CD4-positive, alpha-beta T cell treated with Interleukin-17A for 1 hour (primary cell): ENCODE measurements at places on chromosomes 11 and 22.

DNA sequence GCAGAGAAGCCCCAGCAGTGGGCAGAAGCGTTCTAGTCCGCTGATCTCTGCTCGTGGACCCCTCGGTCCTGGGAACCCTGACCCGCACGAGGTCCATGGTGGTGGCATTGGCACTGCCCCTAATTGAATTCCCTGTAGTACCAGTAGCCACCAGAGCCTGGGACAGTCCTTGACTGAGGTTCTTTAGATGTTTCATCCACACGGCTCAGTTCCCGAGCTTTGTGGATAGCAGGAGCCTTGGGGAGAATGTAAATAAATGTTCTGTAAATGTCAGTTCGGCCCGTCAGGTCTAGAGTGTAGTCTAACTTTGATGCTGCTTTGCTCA lies 39.4 kb upstream of the SEPTIN5 start:
- no peak for DNase-seq

DNA sequence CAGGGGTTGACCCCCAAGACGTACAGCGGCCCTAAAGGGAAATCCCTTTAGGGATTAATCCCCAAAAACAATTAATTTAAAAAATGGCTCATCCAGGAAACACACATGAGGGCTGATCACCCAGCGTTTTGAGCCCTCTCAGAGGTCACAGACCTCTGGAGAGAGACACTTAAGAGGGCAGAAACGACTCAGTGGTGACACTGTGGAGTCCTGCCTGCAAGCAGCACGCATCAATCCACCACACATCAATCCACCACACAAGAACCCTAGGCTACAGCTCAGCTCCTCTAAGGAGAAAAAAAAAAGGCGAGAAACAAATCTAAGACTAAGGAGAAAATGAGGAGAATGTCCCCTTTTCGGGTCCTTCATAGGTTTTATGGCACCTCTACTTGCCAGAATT lies 12.5 kb upstream of the SELENOH start:
- DNase-seq = no peak

DNA sequence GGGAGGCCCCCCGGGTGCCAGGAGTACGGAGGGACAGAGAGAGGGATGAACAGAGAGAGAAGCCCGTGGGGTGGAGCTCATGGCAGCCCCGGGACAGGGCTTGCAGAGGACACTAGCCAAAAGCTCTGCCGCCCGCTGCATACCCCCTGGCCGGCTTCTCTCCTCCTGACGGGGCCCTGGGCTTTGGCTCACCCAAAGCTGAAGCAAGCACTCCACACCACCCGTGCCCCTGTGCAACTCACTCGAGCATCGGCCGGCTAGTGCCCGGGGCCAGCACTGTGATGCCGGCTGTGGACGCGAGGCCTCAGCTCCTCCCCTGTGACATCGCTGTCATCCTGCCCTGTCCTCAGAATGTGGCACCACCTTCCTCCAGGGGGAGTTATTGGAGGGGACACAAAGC lies 429.6 kb downstream of the BRD1 start:
- DNase-seq = no peak

- no peak for DNase-seq
These were observed 809.1 kb downstream of the BRD1 start for GRCh38 chr22:49018601-49019000.

DNA sequence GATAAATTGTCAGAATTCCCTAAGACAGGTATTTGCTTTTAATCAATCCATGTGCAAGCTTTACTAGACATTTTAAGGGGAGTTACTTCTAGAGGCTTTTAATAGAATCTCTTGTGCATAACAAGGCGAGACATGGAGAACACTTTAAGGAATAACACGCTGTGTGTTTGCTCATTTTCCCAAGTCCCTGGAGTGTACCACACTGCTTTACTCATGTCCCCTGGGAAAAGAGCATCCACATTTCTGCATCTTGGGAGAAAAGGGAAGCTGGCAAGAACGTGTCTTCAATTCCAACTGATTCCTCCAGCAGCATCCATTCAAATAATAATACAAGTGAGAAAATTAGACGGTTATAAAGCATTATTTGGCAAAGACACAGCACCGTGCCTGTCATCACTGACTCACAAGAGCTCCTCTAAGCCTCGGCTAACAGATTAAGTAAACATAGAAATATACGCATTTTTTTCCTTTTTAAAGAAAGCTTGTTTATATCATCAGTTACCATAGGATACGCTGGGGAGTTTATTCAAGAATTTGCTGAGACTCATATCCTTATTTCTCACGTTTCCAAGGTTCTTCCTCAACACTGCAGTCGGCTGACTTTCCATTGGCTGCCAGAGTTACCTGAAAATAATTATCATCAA lies 121.5 kb downstream of the CD44 start:
- no peak for DNase-seq

DNA sequence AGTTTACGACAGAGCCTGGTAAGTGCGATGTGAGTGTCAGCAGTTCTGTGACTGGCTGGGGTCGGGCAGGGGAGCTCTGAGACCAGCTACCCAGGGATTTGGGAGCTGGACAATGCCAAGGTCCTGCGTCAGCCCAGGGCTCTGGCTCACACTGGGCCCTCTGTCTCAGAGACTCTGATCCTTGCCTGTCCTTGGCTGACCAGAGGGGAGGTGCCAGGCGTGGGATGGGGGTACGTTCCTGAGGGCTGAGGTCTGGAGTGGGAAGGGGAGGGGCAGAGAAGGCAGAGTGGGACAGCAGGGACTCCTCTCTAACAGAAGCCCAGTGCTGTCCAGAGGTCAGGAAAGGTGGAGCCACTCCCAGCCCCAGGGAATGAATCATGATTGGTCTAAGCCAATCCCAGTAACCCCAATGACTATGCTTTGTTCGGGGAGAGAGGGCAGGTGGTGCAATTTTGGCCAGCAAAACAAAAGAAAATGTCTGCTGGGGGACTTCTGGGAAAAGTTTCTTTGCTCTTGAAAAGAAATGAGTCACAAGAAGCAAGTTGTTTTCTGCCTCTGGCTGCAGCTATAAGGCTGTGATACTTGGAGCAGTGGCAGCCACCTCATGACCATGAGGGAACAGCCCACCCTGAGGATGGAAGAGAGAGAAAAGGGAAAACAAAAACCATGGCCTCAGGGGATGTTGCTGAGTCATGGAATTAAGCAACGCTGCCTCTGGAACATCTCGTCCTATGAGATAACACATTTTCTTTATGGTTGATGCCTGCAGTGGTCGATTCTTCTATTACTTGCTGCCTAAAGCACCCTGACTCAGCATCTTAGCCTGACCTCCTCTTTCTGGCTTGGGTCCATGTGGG lies 108.3 kb downstream of the CHST1 start:
- no peak for DNase-seq

DNA sequence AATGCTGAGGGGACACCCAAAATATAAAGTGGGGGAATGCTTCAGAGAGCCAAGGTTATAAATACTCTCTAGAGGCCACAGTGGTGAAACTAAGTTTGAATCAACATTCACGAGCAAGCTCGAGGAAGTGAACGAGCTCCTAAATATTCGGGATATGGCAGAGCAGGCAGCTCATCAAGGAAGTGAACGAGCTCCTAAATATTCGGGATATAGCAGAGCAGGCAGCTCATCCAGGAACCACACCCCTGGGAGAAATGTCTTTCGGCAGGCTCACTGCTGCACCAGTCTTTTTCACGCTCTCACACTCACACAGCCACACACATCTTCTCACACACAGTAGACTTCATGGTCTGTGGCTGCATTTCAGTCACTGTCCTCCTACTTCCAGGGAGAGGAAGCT lies 787.5 kb downstream of the OPCML start:
- no peak for DNase-seq

DNA sequence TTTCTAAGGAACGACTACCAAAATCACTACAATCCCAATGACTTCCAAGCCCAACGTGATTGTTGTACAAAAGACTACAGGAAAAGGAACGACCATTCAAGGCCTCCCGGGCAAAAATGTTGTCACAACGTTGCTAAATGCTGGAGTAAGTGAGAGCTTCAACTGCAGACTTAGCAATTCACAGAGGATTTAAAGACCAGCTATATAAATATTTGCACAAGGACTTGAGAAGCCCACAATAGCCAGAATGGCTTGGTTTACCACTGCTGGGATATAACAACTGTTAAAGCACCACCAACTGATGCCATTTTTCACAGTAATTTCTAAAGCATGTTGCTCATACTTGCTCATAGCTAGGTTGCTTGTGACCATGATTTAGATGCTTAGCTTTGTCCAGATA lies 78.3 kb downstream of the EMSY start:
- DNase-seq = no peak

DNA sequence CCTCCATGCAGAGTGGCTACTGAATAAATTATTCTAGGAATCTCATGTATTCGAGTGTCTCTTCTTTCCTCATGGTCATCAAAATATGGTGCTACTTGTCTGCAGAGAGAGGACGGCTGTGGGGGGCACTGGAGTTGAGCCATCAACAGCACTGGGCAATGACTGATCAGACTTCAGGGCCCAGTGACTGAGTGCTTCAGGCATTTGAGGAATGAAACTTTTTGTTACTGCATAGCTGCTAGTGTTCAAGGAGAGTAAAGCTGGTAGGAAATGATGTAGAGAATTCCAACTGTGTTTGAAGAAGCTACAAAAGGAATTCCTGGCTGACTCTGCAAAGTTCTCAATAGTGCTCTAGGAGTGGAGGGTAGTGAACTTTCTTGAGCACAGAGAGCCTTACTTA lies 277.7 kb downstream of the CADM1 start:
- DNase-seq = no peak

DNA sequence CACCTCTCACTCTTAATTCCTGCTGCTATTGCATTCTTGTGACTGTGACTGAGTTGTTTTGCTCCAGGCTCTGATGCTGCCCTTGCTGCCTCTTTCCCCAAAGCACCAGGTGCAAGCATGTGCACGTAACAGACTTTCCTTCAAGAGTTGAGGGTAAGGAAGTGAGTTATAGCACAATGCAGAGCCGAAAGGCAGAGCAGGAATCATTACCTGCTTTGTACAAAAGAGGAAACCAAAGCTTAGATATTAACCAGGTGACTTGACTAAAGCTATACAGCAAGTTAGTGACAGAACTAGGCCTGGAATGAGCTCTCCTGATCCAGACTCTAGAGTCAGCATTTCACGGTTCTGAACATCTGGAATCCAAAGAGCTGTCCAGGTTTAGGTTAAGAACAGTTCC lies 33.6 kb downstream of the NEU3 start:
- no peak for DNase-seq

GRCh38 chr11:64204464-64204989 lies 2.0 kb upstream of the FERMT3 start:
- peak; percentile 91 for DNase-seq

GRCh38 chr11:69878927-69879728 lies 59.9 kb upstream of the FGF3 start:
- no peak for DNase-seq

GRCh38 chr11:134607963-134608750 lies 196.1 kb upstream of the B3GAT1 start:
- DNase-seq = no peak

- DNase-seq = no peak
These were observed 924 bp upstream of the FADD start for GRCh38 chr11:70201882-70202861.

DNA sequence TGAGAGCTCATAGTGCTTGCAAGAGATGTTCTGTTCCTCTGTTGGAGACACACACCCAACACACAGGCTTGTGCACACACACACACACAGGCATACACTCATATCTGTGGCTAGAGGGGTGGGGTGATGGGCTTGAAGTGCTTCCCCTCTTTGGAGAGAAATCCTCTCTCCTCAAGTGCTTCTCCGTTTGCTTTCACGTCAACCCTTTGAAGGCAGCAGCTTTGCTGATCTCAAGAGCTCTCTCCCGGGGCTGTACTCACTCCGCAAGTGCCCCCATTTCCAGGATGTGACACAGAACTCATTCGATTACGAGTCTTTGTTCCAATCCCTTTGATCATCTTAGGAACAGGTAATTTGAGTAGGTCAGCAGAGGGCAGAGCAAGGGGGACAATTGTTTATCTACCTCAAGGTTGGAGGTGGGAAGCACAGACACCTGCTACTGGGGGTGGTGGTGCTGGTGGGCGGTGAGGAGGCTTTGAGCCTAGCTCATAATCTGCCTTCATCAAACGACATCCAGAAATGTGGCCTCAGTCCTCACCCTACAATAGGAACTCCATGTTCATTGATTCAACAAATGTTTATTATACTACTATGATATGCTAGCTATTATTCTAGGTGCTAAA lies 529.8 kb upstream of the CADM1 start:
- no peak for DNase-seq

- no peak for DNase-seq
These were observed 102.8 kb downstream of the CEP164 start for GRCh38 chr11:117430293-117430955.

DNA sequence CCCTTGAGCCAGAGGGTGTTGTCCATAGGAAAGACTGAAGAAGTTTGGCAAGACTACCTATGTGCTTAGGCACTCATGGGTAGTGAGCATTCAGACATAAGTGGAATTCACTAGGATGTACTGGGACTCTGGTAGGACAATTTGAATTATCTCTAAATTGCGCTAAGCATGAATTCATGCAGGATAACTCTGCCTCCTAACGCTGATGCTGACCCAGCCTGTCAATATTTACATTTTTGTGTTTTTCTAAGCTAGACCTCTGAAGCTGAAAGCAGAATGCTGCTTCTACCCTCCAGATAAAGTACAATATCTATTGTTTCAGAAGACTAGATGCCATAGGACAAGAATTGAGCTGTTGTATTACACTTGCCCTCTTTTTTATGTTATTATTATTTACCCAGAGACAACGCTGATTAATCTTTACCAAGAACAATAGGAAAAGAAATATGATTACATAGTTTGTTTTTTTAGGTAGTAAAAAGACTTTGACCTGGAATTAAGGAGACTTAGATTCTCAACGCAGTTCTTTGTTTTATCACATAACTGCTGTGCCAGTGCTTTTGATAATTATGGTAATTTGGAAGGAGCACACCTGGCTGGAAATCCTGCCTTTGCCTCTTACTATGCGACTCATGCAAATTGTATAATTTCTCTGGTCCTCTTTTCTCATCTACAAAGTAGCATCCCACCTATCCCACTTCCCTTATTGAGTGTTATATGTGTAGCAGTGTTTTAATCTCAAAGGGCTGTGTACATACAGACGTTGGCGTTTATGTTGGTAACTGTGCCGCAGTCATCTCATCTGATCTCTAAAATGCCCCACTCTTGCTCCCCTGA lies 21.2 kb upstream of the GRAMD1B start:
- DNase-seq = no peak

- DNase-seq = no peak
These were observed 16.1 kb downstream of the POU2AF1 start for GRCh38 chr11:111362887-111363411.

GRCh38 chr11:20035701-20036601 lies 124.3 kb downstream of the DBX1 start:
- DNase-seq = no peak

DNA sequence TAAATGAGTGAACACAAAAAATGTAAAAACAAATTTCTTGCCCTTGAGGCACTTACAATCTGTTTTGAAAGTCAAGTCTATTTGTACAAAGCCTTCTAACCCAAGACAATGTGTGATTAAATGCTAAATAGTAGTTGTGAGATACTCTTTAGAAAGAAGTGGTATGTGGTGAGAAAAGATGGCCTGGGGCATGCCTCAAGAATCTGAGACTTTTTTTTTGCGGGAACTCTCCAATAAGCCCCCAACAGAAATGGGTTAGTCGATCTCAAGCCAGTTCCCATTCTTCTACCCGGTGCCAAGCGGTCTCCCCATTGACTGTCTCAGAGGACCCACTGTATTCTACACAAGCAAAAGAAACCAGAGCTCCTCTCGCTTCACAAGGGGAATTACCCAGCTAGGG lies 26.9 kb upstream of the TBCEL start:
- no peak for DNase-seq

- DNase-seq = no peak
These were observed 7.8 kb downstream of the STK33 start for GRCh38 chr11:8586184-8586583.

- DNase-seq = no peak
These were observed 23.0 kb downstream of the SHANK3 start for GRCh38 chr22:50695421-50696250.
